ENCODE measurements at places on chromosomes 4 and X.

GRCh38 chrX:10633722-10634121, 13.3 kb upstream of the MID1 start:
- peak; percentile 64 for DNase-seq

- DNase-seq = no peak
Observed at GRCh38 chr4:160251522-160252170, 1148.8 kb downstream of the RAPGEF2 start.

DNA sequence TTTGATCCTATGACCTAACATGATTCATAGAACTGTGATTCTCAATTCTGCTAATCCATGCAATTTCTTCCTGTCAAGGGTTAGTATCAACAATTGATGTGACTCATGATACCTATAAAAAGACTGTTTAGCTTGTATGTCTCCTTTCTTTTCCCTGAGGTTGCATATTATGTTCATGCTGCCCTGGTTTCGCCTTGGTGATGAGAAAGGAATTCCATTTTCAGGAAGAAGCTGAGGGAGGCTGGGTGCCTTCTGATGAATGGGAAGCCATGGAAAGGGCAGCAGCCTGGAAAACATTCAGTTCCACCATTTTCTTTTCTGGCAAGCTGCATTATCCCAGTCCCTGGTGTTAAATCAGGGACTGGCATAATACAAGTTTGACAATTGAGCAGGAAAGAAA, 976.5 kb downstream of the RPA4 start:
- DNase-seq = no peak

- DNase-seq = no peak
Observed at GRCh38 chr4:105133976-105134375, 12.7 kb upstream of the TET2 start.

DNA sequence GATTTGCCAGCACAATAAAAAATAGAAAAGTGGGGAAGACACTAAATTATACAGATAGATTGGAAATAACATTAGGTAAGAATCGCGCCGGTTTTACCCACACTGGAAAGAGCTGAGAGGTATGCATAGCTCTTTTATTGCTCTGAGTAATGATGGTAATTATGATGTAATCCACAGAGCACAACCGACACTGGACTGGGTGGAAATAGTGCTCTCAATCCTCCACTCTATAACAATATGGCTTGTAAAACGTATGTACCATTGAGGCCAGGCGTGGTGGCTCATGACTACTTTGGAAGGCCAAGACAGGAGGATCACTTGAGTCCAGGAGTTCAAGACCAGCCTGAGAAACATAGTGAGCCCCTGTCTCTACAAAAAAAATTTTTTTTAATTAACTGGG, 104.3 kb upstream of the RAPGEF2 start:
- no peak for DNase-seq

DNA sequence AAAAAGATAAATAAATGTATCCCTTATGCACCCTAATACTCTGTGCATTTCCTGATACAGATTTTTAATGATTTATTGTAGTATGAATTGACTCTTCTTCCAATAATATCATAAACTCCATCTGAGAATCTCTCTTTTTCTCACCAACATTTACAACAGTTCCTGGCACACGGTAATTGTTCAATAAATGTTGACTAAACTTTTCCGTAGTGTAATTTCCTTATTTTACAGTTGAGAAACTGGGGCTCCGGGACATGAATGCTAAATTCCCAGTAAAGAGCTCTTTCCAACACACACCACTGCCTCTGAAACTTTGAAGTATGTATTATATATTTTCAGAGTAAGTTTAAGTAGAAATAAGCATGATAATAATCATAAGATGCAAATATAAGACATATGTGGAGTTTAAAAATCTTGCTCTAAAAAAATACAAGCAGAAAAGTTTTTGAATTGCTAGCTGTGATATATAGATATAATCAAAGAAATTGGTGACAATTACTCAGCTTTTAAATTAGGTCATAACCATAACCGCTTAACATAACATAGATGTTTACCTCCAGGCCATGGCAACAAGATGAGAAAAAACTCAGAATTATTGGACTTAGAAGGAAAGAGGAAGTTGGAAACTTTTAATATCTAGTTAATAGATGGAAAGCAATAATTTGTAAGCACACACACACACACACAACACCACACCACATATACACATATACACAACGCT, 28.2 kb upstream of the ANTXR2 start:
- DNase-seq = no peak

DNA sequence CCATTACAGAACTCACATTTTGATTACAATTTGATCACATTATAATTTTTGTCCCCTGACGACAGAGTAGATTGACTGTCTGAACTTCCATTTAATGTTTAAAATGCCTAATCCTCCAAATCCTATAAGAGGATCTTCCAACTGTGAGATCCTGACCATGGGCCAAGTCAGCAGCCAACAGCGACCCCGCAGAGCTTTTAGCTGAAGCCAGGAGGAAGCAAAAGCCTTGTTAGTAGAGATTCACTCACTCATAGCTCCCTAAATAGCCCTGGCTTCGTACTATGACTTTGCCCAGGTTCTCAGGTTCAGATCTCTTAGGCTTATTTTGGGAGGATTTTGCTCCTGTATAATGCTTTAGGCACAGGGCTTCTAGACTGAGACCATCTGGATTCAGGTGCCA, 413.1 kb downstream of the NKX6-1 start:
- DNase-seq = no peak

GRCh38 chr4:13865871-13866669, 238.5 kb upstream of the BOD1L1 start:
- no peak for DNase-seq

DNA sequence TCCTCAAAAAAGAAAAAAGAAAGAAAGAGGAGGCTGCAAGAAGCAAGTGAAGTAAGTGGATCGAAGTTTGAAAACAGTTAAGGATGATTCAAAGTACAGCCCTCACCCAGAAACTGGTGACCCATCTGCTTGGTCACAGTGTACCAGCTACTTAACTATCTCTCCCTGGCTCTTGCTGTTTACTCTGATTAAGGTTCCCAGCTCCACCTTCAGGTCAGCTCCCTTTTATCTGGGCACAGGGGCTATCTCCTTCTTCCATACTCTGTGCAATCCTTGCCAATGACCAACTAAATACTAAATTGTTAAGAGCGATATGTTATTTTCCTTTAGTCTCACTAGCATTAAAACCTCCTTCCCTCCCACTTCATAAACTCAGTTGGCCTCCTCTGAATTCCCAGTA, 81.5 kb upstream of the SMIM10 start:
- no peak for DNase-seq

DNA sequence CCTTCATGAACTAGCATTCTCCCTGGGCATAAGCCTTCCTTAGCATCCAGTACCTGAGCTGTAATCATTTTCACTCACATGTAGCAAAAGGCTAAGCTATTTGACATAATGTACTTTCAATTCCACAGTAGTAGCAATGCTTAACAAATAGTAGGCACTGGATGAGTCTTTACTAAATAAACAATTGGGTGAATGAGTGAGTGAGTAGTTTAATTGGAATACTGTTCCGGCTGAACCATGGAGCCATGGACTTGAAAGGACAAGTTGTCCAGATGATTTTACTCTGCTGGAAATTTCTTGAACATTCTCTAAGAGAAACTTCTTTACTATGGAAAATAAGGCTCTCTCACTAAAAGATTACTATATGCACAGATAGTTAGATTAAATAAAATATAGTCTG, 159.3 kb downstream of the FAM47B start:
- DNase-seq = no peak
